ENCODE measurements at places on chromosomes 16 and 17.

- no peak for DNase-seq
Observed at GRCh38 chr16:30335598-30336474, 19.3 kb downstream of the CD2BP2 start.

GRCh38 chr17:50949128-50949988 lies 83.2 kb upstream of the TOB1 start:
- DNase-seq: no peak

DNA sequence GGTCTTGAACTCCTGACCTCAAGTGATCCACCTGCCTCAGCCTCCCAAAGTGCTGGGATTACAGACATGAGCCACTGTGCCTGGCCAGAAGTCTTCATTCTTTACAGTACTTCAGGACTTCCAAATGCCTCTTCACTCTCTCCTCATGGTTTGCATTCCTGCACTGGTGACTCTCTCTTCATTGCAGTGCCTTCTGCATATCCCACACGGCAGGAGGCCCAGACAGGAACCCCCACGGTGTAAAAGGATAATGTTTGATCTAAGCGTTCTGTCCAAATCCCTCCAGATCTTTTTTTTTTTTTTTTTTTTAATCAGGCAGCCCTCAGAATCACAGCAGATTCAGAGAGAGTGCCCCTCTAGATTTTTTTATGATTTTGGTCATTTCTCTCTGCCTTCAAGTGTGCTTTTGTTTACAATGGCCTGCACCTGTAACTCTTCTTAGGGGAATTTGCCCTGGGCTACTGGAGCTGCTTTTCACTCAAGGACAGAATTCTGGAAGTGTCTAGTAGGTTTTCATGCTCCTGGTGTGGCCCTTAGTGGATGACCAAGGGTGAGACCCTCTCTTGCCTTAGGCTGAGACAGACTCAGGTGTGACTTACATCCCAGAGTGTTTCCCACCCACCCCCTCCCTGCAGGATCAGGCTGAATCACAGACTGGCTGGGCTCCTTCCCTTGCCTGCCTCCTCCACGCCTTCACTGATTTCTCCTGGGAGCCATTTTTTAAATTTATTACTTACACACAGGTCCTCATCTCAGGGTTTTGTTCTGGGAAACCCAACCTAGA lies 19.8 kb upstream of the NF1 start:
- no peak for DNase-seq

DNA sequence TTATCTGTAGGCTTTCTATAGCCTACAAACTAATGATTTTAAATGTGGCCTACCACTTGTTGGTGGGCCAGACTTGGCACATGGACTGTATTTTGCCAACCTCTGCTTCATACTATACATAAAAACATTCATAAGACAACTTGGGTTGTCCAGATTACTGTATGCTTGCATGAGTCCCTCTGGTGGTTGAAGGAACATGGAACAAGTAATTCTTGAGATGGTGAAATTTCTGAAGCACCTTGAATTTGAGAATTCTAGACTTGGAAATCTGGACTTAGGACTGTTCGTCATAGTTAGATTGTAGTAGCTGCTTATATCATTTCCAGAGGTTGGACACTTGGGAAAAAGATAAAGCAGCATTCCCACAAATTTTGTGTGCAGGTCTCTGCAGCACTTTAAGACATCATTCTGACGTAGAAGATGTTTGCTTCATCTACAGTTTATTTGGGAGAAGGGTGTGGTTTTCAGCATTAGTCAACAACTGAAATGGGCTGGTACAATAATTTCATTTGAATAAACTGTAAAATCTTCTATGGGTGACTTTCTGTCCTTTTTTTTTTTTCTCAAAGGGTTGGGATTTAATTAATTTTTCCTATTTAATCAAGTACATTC lies 31.2 kb downstream of the NFATC3 start:
- no peak for DNase-seq

DNA sequence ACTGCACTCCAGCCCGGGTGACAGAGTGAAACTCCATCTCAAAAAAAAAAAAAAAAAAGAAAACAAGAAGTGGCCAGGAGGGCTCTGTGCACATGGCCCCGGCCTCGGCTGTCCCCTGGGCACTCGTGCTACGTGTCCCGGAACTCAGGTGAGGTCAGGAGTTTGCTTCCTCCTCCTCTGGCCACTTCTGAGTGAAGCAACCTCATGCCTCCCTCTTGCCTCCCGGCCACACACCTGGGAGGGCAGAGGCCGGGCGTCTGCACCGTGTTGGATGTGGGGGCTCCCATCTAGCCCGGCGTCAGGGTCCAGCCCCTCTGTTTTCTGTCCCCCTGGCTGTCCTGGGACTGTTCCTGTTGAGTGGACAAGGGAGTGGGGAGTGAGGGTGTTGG lies 22.2 kb downstream of the ASPSCR1 start:
- DNase-seq: no peak

- no peak for DNase-seq
Observed at GRCh38 chr17:29031488-29031887, 11.5 kb upstream of the PIPOX start.

GRCh38 chr16:2031081-2031577 lies 4.4 kb downstream of the NHERF2 start:
- no peak for DNase-seq

- DNase-seq: no peak
Observed at GRCh38 chr17:71792966-71793365, 327.9 kb upstream of the SOX9 start.

DNA sequence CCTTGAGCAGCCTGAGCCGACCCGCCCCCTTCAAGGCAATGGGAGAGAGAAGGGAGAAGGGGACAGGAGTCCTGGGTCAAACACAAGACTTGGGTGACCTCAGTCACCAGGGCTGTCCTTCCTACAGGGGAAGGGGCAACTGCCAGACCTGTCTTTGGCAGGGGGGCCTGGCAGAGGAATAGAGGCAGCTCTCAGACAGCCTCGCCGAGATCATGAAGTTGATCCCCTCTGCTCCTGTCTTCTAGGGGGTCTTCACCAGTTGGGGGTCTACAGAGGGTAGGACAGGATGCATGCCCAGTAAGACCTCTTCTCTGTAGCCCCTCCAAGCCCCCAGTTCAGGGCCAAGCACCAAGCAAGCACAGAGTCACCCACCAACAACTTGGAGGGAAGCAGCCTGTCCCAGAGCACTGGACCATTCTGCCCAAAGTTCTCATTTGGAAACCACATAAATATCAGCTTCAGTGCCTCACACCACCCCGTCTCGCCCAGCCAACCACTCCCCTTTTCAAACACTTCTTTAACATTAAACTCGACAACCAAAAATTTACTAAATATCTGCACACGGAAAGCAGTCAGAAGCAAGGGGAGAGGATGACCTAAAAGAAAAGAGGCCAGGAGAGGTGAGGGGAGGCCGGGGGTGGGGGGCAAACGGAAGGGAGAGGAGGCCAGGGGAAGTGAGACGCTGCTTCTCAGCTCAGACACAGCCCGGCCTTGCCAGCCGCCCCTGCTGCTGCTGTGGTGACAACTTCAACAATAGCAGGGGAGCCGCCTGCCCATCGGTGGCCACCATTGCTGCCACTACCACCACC lies 7.7 kb downstream of the DOK4 start:
- DNase-seq: no peak

DNA sequence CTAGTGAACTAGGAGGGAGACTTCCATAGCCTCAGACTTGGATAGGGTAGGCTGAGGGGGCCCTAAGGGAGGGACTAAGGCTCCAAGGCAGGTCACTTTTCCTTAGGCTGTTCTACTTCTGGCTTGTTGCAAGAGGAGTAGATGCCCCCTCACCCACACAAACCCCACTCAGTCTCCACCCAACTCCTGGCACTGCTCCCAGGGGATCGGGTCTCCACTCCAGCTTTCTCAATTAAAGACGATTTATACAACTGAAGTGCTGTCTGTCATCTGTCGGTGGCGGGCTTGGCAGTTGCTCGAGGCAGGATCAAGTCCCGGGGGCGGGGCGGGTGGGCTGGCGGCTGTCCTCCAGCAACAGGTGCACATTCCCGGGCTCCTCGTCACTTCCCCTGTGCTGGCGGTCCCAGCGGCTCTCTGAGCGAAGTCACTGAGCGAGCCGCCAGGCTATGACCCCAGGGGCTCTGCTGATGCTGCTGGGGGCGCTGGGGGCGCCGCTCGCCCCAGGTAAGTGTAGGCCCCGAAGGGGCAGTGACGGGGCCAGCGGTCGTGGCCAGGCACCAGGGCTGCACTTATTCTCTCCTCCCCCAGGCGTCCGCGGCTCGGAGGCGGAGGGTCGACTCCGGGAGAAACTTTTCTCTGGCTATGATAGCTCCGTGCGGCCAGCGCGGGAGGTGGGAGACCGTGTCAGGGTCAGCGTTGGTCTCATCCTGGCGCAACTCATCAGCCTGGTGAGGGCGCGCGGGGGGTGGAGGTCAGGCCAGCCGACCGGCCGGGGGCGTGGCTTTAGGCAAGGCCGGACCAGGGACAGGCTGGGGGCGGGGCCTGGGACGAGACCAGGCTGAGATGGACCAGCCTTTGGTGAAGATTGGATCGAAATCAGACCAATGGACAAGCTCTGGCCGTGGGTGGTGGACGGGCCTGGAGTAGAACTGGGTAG lies at the start of gene CHRNB1:
CHRNB1 (plus strand) TSS at position 380 of the 937 bp plus-strand sequence; CDS start at position 447, 67 bp downstream.
- no peak for DNase-seq

DNA sequence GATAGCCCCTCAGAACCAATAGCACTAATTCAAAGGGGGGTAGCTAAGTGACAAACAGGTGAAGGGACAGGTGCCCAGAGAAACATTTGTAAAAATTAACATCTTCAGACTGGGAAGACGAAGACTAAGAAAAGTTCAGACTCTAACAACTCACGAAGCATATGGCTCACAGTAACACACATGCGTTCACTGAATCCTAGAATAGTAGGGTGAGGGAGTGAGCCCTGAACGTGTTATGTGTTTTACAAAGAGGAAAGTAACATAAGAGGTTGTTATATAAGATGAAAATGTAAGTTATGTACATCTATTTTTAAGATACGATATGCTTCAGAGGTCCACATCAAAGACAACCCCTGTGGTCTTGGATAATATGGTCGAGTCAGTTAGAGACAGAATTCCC lies 15.2 kb downstream of the GSG1L2 start:
- no peak for DNase-seq

DNA sequence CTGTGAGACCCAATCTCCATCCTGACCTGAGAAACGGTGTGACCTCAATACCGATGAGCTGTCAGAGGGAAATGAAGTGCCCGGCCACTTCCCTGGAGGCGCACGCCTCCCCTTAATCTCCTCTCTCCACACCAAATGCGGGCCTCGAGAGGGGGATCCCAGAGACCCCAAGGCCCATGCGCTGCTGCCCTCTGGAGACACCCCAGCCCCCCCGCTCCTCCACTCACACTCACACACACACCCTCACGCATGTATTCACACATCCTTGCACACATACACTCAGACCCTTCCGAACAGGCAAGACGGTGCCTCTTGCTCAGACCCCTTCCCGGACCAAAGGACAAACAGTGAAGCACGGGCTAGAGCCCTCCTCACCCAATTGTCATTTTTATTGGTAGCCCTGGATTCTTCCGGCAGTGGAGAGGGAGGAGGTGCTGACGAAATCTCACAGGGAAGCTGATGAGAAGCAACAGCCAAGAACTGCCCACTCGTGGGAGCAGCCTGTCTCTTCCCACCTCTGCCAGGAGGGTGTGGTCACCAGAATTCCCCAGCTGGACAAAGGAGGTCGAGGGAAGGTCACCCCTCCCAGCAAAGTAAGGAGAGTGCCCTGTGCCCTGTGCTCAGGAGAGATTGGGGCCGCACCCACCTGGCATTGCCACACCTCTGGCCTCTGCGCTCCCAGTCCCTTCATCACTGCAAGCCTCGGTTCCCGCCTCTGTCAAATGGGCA lies 136.0 kb upstream of the TNRC6C start:
- DNase-seq: no peak

DNA sequence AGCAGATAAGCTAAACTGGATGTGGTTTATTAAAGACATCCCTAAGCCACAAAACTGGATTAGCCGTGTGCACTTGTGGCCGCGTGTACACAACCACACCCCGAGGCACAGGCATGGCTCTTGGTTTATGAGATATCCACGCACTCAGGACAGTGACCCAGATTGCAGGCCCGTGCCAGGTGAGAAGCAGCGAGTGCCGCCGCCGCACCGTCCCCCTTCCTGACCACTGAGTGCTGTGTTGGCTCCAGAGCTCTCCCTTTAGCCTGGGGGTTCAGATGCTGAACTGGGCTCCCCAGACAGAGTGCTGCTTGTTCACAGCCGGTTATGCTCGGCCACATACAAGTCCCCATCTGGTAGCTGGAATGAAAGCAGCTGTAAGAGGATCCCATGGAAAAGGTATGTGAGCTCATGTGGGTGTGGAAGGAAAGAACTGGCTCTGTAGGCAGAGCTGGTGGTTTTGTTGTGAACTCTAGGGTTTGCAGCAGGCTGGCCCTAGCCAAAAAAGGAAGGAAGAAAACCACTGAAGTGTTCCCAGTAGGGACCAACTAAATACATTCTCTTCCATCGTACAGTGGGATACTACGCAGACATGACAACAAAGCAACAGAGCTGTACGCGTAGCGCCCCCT lies 29.5 kb downstream of the KNOP1 start:
- no peak for DNase-seq

GRCh38 chr16:57150682-57151330 lies 35.0 kb downstream of the PSME3IP1 start:
- DNase-seq: no peak

DNA sequence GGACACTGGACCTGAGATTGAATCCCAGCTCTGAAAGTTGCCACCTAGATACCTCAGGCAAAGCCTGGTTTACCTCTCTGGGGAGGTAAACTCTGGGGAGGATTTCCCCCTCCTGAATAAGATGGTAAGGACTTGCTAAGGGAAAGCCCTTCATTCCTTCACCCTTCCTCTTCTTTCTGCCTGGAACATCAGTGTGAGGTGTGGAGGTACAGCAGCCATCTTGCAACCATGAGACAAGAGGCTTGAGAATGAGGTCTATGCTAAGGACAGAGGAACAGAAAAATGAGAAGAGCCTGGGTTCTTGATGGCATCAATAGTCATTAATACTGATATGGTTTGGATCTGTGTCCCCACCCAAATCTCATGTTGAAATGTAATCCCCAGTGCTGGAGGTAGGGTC lies 23.7 kb upstream of the ADCY9 start:
- no peak for DNase-seq

- DNase-seq: no peak
Observed at GRCh38 chr16:88381820-88382451, 823 bp upstream of the ZNF469 start.

- DNase-seq: peak; percentile 12
Observed at GRCh38 chr17:43576563-43577229, 30.6 kb upstream of the ETV4 start.

DNA sequence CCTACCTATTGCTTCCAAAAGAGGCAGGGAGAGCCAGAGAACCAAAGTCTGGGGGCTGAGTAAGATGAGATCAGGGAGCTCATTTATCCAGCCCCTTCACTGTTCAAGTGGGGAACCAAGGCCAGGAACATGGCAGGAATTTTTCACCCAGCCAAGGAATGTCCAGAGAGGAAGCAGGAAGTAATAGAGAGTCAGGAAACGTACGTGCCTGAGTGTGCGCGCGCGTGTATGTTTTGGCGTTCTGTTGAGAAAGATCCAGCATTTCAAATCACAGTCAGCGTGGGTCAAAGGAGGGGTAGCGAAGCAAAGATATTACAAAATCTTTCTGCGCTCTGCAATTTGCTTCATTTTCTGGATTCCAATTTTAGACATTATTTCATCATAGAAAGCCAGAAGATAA lies 41.9 kb upstream of the WSCD1 start:
- DNase-seq: no peak

Data from SK-N-MC (cell line).